Left lung (tissue), 14 donors: ENCODE measurements at places on chromosomes 7 and 10.

GRCh38 chr10:132054564-132054963 is 11.2 kb upstream of the JAKMIP3 start:
- no peak for DNase-seq

GRCh38 chr10:5538446-5538845 is 13.7 kb downstream of the CALML3 start:
- no peak for DNase-seq

DNA sequence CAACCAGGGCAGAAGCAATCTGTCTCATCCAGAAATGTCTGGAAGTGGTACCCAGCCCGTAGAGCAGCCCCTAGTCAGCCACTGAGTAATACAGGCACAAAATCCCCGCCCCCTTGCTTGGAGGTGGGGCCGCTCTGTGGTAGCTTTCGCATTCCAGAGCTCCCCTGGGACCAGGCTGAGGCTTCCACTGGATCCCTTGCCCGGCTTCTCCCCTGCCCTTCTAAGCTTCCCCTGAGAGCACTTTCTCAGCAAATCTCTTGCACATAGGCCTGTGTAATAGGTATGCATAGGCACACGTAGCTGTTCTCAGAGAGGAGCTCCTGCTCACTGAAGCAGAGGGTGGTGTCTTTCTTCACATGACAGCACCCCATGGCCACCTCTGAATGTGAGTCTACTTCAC is 144.2 kb downstream of the BMS1 start:
- DNase-seq = no peak

GRCh38 chr7:75842836-75843446 is 29.3 kb upstream of the CCL24 start:
- peak; percentile 55 for DNase-seq

GRCh38 chr7:125423458-125424155 is 494.0 kb upstream of the POT1 start:
- DNase-seq = no peak

DNA sequence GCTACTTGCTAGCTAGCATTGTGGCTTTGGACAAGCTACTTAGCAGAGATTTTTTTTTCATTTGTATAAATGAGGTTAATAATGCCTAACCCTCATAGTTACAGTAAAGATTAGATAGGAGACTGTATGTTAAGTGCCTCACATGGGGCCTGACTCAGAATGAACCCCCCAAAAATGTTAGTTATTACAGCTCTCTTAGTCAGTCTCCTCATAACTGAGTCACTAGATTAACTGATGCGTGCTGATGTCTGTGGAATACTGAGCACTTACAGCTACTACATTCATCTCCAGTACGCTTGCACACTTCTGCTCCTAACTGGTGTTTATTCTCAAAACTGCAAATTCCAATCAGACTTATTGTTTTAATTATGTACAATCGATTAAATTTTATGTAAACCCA is 315.3 kb downstream of the SNX13 start:
- DNase-seq = no peak

DNA sequence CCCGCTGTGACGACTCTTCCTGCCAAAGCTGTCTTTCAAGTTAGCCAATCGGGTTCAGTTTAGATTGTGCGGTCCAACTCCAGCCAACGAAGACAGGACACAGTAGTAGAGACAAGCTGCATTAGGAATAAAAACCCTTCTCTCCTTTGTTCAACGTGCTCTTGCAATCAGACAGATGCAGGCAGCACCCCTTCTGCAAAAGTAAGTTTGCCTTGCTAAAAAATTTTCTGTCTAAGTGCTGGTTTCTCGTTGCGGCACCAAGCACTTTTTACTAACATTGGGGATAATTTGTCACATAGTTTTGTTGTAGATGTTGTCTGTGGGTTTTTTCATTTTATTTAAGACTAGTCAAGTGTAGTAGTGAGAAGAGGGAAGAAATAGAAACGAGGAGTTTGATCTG is 58.1 kb downstream of the MINPP1 start:
- DNase-seq = no peak

GRCh38 chr7:37071124-37071523 is 346.8 kb upstream of the AOAH start:
- no peak for DNase-seq

GRCh38 chr10:317271-317769 is 182.1 kb downstream of the ZMYND11 start:
- DNase-seq = peak; percentile 88

- no peak for DNase-seq
These were observed 39.6 kb downstream of the COBL start for GRCh38 chr7:51276967-51277366.

GRCh38 chr10:19848226-19848985 is 32.2 kb downstream of the PLXDC2 start:
- no peak for DNase-seq

- no peak for DNase-seq
These were observed 239.7 kb upstream of the HABP2 start for GRCh38 chr10:113313048-113313602.

GRCh38 chr7:94354953-94355352 is 39.7 kb upstream of the COL1A2 start:
- DNase-seq = no peak

- DNase-seq = no peak
These were observed 21.4 kb upstream of the ASZ1 start for GRCh38 chr7:117448655-117449054.

DNA sequence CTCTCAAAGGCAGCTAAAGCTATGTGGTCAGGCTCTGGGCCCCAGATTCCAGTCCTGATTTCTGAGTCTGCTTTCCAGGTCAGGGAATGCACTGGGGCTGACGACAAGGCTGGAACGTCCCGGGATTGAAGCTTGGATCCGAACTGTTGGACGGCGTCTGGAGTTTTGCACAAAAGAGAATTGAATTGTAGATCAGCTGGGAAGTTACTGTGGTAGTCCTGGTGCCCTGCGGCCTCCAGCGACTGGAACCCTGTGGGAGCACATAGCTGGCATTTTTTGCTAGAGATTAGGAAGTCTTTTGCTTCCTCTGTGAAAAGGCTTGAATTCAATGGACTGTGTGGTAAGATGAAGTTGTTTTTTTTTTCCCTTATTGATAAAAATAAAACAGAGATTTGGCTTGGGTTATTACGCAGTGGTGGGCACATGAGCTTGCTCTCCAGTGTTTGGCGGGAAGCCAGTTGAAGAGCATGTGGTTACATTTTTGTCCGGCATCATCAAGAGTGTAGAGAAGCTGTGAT is at the start of gene HK1:
HK1 (plus strand) TSS at position 51 of the 518 bp plus-strand sequence.
- DNase-seq = no peak

- DNase-seq = peak; percentile 67
These were observed 52.8 kb upstream of the SEC61G start for GRCh38 chr7:54811846-54812254.

DNA sequence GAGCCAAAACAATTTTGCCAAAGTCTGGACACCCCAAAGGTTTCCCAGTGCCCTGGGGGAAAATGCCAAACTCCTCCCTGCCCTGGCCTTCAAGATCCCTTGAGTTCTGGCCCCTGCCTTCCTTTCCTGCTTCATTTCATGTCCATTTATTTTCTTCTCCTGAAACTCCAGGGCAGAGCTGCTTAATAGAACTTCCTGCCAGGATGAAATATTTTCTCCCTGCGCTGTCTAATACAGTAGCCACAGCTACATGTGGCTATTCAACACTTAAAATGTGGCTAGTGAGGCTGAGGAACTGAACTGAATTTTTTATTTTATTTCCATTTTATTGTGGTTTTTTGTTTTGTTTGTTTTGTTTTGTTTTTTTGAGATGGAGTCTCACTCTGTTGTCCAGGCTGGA is 49.6 kb downstream of the COL13A1 start:
- DNase-seq = no peak

GRCh38 chr10:71404503-71405295 is 8.0 kb downstream of the CDH23 start:
- DNase-seq = no peak

DNA sequence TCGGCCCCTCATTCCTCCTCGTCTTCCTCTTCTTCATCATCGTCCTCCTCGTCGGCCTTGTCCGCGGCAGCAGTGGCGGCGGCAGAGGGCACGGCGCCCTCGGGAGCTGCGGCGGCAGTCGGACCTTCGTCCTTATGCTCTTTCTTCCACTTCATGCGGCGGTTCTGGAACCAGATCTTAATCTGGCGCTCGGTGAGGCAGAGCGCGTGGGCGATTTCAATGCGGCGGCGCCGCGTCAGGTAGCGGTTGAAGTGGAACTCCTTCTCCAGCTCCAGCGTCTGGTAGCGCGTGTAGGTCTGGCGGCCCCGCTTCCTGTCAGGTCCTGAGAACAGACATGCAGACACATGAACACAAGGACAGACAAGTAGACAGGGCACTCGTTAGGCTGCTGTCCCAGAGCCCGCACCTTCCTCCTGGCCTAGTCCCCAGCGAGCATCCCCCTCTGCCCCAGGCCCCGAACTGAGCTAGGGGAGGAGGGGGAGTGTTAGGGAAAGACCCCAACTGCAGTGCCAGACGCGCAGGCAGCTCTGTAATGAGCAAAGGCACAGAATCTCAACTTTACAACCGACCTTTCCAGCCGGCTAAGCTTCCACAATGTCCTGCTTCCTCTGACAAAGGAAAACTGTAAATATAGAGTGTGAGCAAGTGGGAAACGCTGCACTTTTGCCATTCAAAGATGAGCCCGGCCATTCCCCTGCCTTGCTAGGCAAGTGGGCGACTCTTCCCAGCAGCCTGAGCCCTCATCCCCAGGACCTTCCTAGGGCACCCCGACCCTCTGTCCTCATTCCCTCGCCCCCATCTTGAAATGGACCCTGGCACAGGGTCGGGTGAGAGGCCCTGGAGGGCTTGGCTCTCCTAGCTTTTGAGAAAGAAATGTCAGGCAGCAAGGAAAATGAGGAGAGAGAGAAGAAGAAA is 1.3 kb downstream of the HOXA7 start:
- DNase-seq = peak; percentile 29

- no peak for DNase-seq
These were observed 42.4 kb upstream of the FGL2 start for GRCh38 chr7:77242068-77242467.

DNA sequence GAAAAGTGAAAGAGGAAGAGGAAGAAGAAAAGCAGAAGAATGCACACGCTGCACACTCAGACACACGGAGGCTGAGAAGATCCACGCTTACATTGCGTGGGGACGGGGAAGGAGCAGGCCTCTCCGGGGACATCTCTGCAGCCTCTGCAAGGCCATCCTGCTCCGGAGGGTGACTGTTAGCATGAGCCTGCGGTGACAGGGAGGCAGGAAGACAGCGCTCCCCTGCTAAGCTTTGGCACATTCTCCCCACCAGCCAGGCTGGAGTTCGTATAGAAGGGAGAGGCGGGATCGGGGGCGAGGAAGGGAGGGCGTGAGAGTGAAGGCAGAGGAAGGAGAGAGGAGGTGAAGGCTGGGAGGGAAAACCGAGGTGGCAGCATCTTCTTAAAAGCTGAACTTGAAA is 366.0 kb upstream of the SHH start:
- DNase-seq = no peak

- no peak for DNase-seq
These were observed 121.0 kb upstream of the CDK13 start for GRCh38 chr7:39829028-39829427.
